RWPE1 (cell line): ENCODE measurements at places on chromosomes 16 and 17.

- no peak for DNase-seq
Measured at GRCh38 chr16:83720981-83721380, 86.8 kb upstream of the HSBP1 start.

- DNase-seq: no peak
Measured at GRCh38 chr16:75012380-75013081, 13.7 kb downstream of the ZNRF1 start.

DNA sequence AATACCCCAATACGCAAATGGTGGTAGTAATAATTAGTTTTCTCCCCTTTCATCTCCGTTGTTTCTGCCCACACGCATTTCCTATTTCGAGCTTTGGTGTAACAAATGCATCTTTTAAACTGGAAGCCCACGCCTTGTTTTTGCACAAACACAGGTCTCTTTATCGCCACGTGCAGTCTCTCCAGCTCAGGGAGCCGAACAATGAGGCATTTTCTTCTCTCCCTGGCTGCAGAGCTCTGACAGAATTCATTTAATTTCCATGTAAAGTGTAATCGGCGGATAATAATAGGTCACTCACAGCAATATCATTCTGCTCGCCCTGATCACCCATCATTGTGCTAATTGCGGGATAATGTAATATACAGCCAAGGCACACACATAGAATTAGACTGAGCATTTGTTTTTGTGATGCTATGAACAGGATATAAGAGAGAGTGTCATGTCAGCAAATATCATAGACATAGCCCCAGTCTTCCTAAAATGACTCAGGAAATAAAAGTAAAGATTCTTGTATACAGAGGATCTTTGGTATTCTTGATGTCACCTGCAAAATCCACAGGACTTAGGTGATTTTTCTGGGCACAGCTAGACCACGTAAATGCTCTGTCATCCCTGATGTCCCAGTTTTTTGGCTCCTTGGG is 452.6 kb upstream of the CDH11 start:
- no peak for DNase-seq

DNA sequence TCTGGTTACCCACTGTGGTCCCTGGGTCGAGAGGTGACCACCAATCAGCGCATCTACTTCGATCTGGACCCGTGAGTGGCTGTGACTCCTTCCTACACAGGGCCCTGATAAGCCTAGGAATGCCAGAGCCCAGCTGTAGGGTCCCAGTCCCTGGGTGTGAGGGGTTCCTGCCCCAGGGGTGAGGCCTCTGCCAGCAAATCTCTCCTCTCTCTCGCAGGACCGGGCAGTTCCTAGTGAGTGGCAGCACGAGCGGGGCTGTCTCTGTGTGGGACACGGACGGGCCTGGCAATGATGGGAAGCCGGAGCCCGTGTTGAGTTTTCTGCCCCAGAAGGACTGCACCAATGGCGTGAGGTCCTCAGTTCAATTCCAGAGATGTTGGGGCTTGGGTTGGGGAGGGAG is 2.2 kb upstream of the EFNB3 start:
- DNase-seq: no peak

- DNase-seq: no peak
Measured at GRCh38 chr16:25097276-25097975, 14.1 kb upstream of the LCMT1 start.

DNA sequence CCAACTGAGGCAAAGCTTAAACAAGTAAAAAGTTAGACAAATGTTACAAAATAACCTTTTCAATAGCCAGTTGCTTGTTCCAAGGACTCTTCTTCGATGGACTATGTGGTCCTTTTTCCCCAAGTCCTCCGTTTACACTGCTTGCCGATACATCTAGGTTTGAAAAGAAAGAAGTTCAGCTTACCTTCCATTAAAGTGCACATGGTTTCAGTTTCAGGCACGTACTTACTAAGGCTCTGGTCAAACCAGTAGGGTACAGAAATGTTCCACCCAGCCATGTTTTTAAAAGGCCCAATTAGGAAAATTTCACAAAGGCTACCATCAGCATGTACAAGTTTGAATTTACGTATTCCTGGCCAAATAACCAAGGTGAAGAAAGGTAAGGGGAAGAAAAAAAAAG is 2.1 kb downstream of the SRSF2 start:
- no peak for DNase-seq

GRCh38 chr16:19179546-19180490 is 11.8 kb downstream of the SYT17 start:
- DNase-seq: peak; percentile 66

- DNase-seq: peak; percentile 51
Measured at GRCh38 chr17:46818316-46818928, at the start of gene WNT3. Gene WNT3 (minus strand): TSS chr17:46818692. CDS start chr17:46818597, 95 bp downstream.

GRCh38 chr16:34050787-34051320 is 591.4 kb downstream of the TP53TG3F start:
- DNase-seq: no peak

GRCh38 chr17:81291662-81292061 is 3.4 kb downstream of the SLC38A10 start:
- DNase-seq: peak; percentile 46

GRCh38 chr16:75192606-75193264 is 14.2 kb downstream of the CTRB2 start:
- DNase-seq: no peak

- DNase-seq: no peak
Measured at GRCh38 chr16:9660898-9661297, 521.3 kb downstream of the GRIN2A start.

DNA sequence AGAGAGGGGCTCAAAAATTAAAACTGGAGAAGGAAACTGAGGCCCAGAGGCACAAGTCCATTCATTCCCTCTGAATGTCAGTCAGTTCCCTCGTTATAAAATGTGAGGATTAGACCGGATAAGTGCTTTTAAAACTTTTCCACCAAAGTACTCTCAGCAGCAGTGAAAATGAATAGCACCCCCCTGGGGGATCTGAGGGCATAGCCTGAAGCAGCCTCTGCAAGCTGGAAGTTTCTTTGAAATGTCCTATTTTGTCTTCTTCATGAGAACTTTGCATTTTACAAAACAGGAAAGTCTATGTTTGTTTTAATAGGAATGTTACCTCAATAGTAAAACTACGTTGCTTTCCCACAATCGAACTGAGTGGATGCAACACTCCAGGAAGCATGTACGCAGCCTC is 273.0 kb downstream of the CEP112 start:
- no peak for DNase-seq

GRCh38 chr16:23452221-23452571 is 793 bp downstream of the COG7 start:
- no peak for DNase-seq

DNA sequence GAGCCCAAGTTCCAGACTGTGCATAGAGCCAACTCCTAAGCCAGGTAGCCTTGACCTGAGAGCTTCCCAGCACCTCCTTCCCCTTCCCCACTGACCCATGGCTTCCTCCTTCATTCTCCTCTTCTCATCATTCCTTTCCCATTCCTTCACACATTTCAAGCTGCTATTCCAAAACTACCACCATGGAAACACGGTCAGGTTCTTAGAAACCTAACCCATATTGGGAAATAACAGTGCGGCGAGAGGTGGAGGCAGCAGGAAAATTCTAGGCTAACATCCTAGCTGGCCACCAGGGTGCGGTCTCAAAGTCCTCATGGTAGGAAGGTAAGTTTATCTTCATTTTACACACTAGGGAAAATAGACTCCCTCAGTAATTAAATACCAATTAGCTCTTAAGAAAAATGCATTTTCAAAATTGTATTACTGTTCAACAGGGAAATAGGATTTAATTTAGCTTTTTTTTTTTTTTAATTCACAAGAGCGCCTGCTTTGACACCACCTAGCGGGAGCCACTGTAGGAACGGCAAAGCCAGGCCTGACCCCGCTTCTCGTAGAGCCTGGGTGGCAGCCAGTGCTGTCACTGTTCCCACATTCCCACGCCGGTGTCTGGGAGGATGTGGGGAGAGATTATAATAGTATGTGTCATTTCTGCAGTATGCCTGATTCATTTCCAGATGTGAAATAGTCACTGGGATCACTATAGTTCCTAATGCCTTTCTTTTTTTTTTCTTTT is 14.0 kb upstream of the SPHK1 start:
- DNase-seq: peak; percentile 79

- no peak for DNase-seq
Measured at GRCh38 chr17:12522336-12522735, 143.4 kb upstream of the MYOCD start.

GRCh38 chr17:64497565-64498035 is 746 bp upstream of the POLG2 start:
- peak; percentile 35 for DNase-seq

- no peak for DNase-seq
Measured at GRCh38 chr17:64335486-64335885, 55.2 kb downstream of the PECAM1 start.

DNA sequence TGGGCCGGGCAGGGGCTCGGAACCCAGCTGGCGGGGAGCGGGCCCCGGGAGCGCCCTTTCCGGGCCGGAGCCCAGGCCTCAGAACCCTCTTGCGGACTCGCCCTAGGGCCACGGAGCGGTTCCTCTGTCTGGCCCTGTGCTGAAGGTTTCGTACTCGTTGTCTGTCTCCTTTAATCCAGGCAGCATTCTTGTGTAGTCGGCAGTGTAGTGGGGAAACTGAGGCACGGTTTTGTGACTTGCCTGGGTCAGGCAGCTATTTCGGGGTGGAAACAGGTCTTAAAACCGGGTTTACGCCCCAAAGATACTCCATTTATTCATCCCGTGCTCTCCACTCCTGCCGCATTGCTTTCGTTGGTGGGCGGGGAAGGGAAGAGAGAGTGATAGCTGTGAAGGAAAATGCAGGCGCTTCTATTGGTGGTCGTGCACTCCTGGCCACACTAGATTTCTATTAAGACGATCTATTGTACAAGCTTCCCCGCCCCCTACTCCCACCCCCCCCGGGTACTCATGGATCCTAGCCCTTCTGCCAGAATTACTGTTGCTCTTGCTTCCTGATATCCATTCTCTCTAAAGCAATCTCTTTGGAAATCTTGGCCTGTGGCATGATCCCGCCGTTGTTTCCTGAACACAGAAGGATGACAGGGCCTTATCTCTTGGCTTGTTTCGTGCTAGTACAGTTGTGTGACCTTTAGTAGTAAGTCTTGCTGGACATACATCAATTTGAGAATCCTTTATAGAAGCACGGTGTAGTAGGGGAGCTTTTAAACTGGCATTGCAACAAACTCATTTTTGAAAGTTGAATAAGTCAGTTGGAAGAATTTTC is 751 bp downstream of the DCAF7 start:
- DNase-seq: peak; percentile 27

DNA sequence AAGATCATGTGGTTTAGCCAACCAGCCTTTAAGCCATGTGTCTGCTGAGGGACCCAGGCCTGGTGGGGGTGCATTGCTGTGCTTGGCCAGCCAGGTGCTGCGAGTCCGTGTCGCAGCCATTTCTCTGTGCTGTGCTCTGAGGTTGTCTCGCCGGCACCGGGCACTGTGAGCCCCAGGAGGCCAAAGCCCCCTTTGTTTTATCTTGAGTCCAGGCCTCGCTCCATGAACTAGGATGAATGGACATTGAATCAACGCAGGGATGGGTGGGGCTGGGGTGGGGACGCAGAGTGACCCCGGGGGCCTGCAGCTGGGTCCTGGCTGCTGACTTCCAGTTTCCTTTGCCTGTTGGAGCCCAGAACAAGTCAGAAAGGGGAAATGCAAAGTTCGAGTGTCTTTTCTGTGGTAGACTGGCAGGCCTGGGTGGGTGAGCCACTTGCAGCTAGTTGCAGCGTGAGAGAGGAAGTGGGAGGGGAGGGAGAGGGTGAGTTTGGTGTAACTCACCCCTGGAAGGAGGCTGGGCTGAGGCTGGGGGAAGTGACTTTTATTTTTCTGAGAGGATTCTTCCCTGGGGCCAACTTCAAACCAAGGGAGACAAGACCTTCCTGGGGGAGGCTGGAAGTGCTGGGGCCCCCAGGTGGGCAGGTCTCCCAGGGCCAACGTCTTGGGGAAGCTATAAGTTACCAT is 324.7 kb downstream of the SEC14L1 start:
- DNase-seq: no peak

GRCh38 chr16:75392906-75393305 is 40.4 kb downstream of the CFDP1 start:
- no peak for DNase-seq

DNA sequence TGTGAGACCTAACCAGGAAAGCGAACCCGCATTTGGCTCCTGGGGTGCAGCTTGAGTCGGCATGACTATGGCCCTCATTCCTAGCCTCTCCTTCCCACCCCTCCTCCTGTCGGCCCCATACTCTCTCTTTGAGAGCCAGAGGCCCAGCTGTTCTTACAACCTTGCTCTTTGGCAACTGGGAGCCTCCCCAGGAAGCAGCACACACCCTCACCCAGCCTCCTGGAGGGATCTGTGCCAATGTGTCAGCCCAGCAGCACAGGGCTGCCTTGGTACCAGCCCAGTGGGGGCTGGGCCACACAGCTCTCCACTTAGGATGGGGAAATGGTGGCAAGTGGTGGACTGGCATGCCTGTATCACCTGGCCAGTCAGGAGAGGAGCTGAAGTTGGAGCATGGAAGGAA is 70.3 kb upstream of the LGALS9 start:
- no peak for DNase-seq

DNA sequence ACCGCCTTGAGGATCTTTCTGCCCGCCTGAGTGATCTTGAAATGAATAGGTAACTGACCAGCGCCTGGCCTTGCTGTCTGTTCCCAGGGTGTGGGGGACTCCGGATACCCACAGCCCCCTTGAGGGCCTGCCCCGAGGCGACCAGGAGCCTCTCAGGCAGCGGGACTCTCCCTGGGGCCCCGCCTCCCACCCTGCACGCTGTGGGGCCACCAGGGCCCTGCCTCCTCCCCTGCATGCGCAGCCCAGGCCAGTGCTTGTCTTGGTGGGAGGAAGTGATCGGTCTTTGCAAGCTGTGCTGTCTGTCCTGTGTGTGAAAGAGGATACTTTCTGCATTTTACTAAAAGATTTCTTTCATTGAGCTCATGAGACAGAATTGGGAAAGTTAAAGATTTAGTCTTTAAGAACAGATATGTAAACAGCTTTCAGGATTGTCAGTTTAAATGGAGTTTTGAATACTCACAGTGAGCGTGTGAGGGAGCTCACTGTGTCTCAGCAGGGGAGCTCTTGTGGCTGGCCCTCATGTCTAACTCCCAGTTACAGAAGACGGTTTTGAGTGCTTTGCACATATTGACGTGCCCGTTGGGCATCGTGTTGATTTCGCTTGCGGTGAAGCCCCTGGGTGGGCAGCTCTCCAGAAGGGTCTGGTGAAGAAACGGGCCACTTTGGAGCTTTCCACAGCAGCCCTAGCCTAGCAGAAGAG is 36.1 kb upstream of the CAPN15 start:
- DNase-seq: no peak

DNA sequence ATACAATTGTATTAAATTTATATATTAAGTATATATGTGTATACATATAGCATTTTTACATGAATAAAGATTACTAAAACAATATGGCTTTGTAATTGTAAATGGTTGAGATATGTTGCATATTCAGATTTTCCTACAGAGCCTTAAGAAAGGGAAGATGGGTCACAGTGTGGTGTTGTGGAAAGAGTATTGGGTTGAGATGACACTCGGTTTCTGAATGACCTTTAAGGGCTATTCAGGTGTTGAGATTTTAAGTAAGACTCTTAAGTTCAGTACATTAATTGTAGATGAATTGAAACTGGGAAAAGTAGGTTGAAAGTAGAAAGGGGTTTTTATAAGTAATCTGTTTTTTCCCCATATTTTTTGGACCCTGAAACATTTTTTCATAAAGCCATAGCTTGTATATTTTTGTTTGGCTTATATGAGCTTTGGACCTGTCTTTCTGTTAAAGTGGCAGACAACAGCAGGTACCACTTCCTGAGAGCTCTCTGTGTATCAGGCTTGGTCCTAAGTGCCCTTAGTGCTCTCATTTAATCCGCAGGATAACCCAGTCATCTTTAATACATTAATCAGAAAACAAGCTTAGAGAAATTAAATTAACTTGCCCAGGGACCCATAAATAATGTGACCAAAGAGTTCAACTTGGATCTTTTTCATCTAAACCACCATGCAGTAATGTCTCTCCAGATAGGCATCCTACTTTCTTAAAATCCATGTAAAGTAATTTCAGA is 48.5 kb upstream of the MRC2 start:
- no peak for DNase-seq

- DNase-seq: no peak
Measured at GRCh38 chr16:4330277-4330874, 14.5 kb downstream of the GLIS2 start.
